ENCODE measurements at places on chromosomes 16 and 17.

DNA sequence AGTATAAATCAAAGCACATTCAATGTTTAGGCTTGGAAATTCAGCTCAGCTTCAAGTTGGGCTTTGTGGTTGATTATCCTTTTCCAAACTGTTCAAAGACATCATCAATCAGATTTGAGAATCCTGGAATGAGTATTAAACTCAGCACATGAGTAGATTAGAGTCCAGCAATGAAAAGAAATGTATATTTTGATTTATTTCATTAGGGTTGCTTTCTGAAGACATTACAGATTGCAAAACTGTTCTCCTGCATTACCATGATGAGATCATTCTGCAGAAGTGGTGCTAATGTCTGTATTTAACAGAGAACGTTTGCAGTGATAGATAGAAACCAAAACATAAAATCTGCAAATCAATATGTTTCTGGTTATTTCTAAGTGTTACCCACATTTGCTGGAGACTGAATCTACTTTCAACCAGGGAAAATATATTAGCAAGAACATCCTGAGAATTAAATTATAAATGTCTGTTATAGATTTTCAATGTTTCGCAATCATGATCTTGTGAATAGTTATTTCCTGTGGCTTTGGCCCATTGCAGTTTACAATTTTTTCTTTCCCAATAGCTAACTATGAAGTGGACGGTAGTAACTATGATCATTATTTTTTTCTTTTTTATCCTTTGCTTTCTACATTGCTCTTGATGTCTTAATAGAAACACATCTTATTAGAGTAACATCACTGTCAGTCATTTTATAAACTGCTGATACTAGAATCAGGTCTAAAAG, 1125.7 kb upstream of the GOT2 start:
- no peak for DNase-seq

GRCh38 chr17:49524473-49525359, 29.6 kb downstream of the NGFR start:
- no peak for DNase-seq

- DNase-seq: no peak
Measured at GRCh38 chr17:50803676-50804075, 31.7 kb upstream of the WFIKKN2 start.

DNA sequence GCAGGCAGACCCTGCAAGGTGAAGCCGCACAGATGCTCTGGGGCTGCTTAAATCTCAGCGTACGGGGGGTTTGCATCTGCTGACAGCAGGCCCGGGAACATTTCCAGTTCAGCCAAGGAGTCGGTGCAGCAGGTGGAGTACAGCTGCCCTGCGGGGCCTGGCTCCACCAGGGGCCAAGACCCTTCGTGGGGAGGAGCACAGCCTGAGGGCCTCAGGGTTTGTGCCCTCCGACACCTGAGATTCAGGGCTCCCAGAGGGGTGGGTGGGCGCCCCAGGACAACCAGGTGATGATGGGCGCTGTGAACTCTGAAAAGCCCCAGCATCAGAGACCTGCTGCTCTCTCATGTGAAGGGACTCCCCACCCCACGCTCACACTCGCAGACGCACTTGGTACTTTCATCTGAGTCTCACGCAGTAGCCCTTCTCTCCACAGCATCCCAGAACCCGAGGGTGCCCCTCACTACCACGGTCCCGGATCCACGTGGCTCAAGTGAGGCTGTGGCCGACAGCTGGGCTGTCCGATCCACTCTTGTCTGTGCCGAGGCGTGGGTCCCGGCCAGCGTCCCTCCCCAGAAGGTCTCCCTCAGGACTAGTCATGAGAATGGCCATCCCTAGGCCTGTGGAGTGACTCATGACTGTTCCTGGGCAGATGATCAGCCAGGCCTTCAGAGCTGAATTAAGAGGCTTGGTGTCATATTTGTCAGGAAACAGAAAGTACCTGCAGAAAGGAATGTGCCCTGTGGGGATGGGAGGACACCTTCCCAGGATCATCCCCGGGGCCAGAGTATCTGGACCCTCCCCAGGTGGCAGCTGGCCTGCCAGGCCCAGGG, 29.6 kb downstream of the ACSF3 start:
- no peak for DNase-seq

GRCh38 chr16:21950782-21951521, 2.2 kb upstream of the UQCRC2 start:
- DNase-seq: peak; percentile 8

- DNase-seq: no peak
Measured at GRCh38 chr17:46832331-46832821, 13.9 kb upstream of the WNT3 start.

- DNase-seq: no peak
Measured at GRCh38 chr17:80545499-80545826, 825 bp downstream of the RPTOR start.

- DNase-seq: no peak
Measured at GRCh38 chr16:5059386-5060072, 6.2 kb downstream of the C16orf89 start.

- DNase-seq: peak; percentile 22
Measured at GRCh38 chr17:40417258-40417608, 463 bp downstream of the TOP2A start.

All from COR-L47 (cell line).